Subcutaneous preadipocyte (primary cell): ENCODE measurements at places on chromosomes 16 and 17. TPM values are rescaled to one million over a fixed set of nuclear protein-coding genes. Genes with fewer than 3 reads are reported as not detected.

GP1BA gene
- total RNA-seq, result not detected in 2 replicates

TBC1D3I gene
- under 0.01 TPM in 1 of 2 replicates, not detected in the other for total RNA-seq

CHST5 gene
- total RNA-seq, result 0.20 and 0.73 TPM in 2 replicates

TBX2 gene
- total RNA-seq, result 22.0 and 41.6 TPM in 2 replicates

TNFRSF17 gene
- total RNA-seq, result not detected in 2 replicates

KRT33A gene
- not detected in 2 replicates for total RNA-seq

ABCA6 gene
- total RNA-seq, result 97.0 and 114 TPM in 2 replicates
